CD4-positive, CD25-positive, alpha-beta regulatory T cell (primary cell): ENCODE measurements at places on chromosomes 7 and 10. TPM values are rescaled to one million over a fixed set of nuclear protein-coding genes. Genes with fewer than 3 reads are reported as not detected.

GRCh38 chr10:30763918-30764317 is 134.4 kb upstream of the LYZL2 start:
- no peak overlapping the region for H3K4me3 ChIP-seq
- no peaks in the 10 kb centered on the region for H3K36me3 ChIP-seq
- no peak for DNase-seq
- no peak overlapping the region for H3K27ac ChIP-seq
- H3K27me3 ChIP-seq, result no peaks in the 10 kb centered on the region

- peak overlapping the region; percentile 79 for H3K4me3 ChIP-seq
- H3K36me3 ChIP-seq, result peaks cover 30% of the 10 kb centered on the region
- H3K27me3 ChIP-seq, result no peaks in the 10 kb centered on the region
- peak overlapping the region; percentile 97 for H3K27ac ChIP-seq
- peaks cover 98% of the 10 kb centered on the region for H3K4me1 ChIP-seq
- no peak for DNase-seq
These were observed 44.1 kb downstream of the IKZF1 start for GRCh38 chr7:50348469-50349162.

DNA sequence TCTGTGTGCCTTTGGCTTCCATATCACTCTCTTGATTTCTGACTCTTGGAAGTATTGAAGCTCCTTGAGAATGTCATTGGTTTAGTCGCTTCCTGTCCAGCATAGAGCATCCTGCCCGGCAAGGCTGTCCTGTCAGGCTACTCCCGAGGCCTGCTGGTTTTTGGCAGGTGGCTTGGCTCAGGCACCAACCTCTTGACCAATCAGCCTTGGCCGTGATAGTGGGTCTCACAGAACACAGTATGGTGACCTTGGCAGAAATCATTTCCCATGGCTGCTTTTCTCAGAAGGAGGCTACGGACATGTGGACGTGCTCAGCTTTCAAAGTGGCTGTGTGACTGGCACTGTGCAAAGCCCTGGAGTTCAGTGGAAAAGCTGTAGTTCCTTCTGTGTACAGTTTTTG is 516.9 kb downstream of the REEP3 start:
- no peaks in the 10 kb centered on the region for H3K36me3 ChIP-seq
- DNase-seq, result no peak
- H3K27ac ChIP-seq, result no peak overlapping the region
- H3K27me3 ChIP-seq, result no peaks in the 10 kb centered on the region
- H3K4me3 ChIP-seq, result no peak overlapping the region

GRCh38 chr10:51201947-51202346 is 127.7 kb downstream of the PRKG1 start:
- no peak overlapping the region for H3K27ac ChIP-seq
- no peaks in the 10 kb centered on the region for H3K4me1 ChIP-seq
- H3K27me3 ChIP-seq, result no peaks in the 10 kb centered on the region
- no peaks in the 10 kb centered on the region for H3K36me3 ChIP-seq

MDFIC gene
- total RNA-seq, result 65.1 TPM

MRPS33 gene
- 26.2 TPM for total RNA-seq

LFNG gene
- 215 TPM for total RNA-seq

ADCYAP1R1 gene
- total RNA-seq, result not detected

CPA2 gene
- not detected for total RNA-seq
